ENCODE measurements at places on chromosomes 4 and X.

DNA sequence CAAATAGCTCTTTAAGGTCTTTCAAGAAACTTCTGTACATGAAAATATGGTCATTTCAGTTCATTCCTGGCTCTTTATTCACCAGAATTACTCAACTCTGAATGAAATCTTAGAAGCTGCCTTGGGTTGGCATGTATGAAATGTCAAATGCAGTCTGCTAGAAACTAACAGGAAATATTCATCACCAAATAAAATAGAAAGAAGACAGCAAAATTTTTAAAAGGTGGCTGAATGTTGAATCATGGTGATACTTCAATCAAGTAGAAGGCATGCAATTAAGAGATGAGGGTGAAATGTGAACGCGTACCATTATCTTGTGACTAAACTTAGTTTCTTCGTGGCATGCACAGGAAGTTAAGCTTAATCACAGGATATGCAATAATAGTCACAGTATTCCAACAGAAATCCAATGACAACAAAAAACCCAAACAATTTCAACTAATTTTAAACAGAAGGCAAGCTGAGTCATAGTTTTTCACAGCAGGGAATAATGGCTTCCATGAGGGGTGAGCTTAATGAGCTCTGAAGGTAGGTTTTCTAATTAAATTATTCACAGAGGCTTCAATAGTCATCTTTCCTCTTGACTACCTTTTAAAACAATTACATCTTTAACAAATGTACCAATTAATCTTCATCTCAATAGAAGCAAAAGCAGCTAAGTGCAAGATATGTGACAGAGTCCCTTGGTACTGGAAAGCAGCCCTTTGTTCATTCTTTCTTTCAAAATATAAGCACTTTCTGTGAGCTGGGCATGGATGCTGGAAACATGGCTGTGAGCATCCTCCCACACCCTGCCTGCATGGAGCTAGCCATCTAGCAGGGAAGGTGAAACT, 44.5 kb downstream of the SCFD2 start:
- DNase-seq = no peak

GRCh38 chr4:122712782-122713181, 19.7 kb upstream of the BBS12 start:
- DNase-seq = no peak

DNA sequence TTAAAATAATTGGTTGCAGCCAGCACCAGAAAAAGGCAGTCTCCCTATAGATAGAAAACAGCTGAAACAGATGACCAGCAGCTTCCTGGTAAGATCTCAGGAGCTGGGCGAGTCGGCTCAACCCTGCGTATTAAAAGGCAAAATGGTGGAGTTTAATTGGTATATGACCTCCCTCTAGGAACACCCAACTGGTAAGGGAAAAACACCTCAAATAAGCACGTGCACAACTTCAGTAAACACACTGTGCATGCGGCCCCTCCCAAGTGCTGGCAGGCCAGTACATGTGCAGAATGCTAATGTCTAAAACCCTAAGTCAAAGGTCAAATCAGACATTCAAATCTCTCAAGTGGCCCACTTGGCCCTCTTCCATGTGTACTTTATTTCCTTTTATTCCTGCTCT, 103.2 kb upstream of the PDE5A start:
- DNase-seq = no peak

DNA sequence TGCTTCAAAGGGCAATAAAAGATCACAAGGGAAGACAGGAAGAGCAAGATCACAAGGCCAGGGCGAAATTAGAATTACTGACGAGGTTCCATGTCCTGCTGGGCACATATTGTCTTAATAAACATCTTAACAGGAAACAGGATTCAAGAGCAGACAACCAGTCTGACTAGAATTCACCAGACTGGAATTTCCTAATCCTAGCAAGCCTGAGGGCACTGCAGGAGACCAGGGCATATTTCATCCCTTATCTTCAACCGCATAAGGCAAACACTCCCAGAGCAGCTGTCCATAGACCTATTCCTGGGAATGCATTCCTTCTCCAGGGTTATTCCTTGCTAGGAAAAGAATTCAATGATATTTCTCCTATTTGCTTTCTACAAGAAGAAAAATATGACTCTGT, 12.4 kb upstream of the TDO2 start:
- no peak for DNase-seq

GRCh38 chr4:45172636-45173035, 446.3 kb upstream of the GNPDA2 start:
- no peak for DNase-seq

DNA sequence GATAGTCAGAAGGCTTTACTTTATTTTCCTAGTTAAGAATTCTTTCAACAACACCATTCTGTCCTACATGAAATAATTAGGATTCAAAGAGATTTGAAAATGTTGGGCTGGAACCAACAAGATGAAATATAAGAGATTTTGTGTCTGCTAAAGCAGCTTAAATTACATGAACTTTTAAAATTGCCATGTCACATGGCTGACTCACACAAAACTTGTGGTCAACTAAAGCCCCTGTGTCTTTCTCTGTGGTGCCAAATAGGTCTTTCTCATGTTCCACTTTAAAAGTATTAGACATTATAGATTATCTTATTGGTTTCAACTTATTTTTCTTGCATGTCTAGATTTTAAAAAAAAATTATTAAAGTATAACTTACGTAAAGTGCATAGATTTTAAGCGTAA, 60.8 kb upstream of the FHL1 start:
- no peak for DNase-seq

DNA sequence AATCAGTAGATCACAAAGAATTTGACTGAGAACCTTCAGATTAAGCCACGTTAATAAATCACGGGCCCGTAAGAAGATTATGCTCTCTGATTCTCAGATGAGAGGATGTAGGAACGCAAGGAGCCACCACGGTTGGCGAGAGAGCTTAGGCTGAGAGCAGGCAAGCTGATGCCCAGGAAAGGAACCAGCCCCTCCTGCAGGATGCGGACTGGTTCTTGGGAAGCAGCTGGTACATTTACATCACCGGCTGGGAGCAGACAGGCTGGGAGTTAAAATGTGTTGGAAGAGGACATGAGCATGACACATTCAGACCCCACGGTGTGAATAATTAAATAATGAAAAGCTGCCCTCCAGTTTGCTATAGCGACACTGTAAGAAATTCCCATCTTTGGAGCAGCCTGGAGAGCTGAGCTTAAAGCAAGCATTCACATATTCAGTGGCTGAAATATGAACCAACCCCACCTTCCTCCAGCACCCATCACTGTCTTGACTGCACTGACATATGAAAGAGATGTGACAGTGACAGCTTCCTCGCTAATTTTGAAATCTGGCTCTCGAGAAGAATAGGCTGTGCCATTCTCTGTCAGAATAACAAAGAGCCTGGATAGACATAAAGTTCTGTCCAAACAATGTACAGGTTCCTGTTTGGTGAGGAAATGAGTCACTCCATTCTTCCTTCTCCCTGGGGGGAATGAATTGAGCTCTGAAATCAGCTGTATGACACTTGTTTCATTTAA, 33.1 kb downstream of the LNX1 start:
- DNase-seq = no peak

- peak; percentile 69 for DNase-seq
Measured at GRCh38 chr4:112231779-112232713, at the start of gene AP1AR. TSS of gene AP1AR (plus strand) at chr4:112231787. CDS start at chr4:112232092, 305 bp downstream.

DNA sequence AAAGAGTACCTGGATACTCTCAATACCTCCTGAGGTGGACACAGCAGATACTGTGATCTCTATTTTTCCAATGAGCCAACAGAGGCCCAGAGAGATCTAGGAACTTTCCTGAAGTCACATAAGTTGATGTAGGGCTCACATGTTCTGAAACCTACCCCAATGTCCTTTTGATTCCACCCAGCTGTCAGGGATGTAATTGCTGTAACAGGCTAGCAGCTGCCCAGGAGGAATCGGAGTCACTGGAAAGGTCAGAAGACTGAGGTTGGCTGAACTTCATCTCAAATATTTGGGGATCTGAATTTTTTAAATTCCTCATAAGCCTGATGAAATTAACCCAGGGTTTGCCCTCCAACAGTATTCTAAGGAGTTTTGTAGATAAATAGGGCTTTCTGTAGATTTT, 52.5 kb upstream of the PROM1 start:
- DNase-seq = no peak

- DNase-seq = no peak
Measured at GRCh38 chr4:95023110-95023509, 265.4 kb downstream of the BMPR1B start.

GRCh38 chrX:132022198-132022966, 720 bp upstream of the STK26 start:
- DNase-seq = no peak

DNA sequence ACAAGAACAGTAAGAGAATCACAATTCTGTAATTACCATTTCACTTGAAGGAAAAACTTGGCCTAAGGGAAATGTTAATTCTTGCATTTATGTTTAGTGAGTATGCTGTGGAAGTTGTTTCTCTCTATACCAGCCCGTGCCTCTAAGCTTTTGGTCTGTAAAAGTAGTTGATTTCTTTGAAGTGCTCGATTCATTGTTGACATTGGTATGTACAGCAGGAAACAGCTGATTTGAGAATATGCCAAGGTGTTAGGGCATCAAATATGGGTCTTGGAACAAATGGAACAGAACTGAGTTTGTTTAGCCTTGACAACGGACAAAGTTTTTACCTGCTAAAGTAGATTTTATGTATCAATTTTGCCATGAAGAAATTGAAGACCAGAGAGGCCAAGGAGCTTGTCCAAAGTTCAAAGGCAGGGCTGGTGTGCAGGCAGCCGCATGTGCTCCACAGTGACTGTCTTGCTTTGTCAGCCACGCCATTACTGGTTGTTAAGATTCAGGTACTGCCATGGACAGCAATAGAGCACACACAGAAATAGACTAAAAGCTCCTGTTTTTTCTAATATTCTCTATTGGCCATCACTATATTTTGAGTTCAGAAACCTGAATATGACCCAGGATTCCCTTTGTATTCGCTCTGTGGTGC, 75.5 kb upstream of the TLR3 start:
- DNase-seq = no peak

- no peak for DNase-seq
Measured at GRCh38 chr4:42703813-42704212, 46.9 kb upstream of the ATP8A1 start.

- DNase-seq = no peak
Measured at GRCh38 chr4:8652181-8653078, 59.9 kb downstream of the CPZ start.

GRCh38 chr4:723751-724530, 18.3 kb downstream of the PCGF3 start:
- no peak for DNase-seq

- DNase-seq = no peak
Measured at GRCh38 chr4:88208156-88208555, 49.7 kb upstream of the ABCG2 start.

- DNase-seq = no peak
Measured at GRCh38 chr4:8290701-8290970, 21.1 kb downstream of the HTRA3 start.

- DNase-seq = no peak
Measured at GRCh38 chr4:36870121-36870520, 374.4 kb upstream of the NWD2 start.

- DNase-seq = no peak
Measured at GRCh38 chr4:147009875-147010274, 64.2 kb upstream of the TTC29 start.

DNA sequence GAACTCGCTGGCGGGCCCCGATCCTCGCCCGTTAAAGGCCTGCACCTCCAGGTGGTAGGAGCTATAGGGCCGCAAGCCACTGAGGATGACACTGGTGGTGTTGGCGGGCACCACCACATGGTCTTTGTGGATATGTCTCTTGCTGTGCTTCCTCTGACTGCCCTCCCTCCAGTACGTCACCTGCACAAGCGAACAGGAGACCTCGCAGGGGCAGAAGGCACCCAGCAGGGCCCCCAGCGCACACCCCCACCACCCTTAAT, 20.7 kb downstream of the L1CAM start:
- no peak for DNase-seq

- no peak for DNase-seq
Measured at GRCh38 chrX:29043746-29044145, 456.5 kb downstream of the IL1RAPL1 start.

- DNase-seq = no peak
Measured at GRCh38 chr4:81694176-81694913, 222.6 kb upstream of the RASGEF1B start.

DNA sequence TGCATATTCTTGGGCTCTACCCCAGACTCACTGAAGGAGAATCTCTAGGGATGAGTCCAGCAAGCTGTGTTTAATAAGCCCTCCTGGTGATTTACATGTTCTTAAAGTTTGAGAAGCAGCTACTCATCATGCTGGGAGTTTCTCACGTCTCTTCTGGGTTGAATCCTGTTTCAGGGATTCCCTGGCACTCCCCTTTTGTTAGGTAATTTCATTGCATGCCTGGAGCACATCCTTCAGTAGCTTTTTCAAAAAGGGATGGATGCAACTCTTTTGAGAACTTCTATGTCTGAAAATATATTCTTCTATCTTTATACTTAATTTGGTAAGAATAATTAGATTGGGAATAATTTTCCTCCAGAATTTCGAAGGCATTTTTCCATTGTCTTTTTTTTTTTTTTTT, 4.4 kb downstream of the EVC start:
- DNase-seq = no peak

DNA sequence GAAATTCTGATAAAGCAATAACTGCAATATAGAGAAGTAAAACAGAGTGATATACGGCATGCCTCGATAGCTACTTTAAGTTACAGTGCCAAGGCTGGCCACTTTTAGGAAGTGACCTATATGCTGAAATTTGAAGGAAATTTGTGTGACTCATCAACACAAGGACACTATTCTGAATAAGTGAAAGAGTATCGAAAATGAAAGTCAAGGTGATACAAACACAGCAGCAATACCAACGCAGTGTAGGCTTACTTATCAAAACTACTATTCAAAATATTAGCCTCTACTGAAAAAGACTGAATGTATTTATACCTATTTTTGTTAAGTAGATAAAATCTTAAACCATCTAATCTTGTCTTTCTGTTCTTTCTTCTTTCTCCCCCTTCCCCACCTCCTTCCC, 459.9 kb upstream of the GNPDA2 start:
- DNase-seq = no peak

DNA sequence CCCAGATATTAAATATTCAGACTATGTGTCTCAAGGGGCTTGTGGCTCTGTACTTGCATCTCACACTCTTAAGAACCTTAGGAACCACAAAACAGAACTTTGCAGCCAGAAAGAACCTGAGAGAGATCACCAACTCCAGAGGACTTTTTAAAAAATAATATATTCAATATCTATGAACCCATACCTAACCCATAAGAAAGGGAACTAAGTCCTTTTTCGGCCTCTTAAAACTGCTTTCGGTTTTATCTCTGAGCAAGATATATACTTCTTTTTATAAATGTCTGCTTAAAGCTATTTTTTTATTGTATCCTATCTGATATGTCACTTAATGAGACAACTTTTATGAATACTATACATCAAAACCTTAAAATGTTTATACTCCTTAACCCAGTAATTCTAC, 10.9 kb downstream of the SMARCA1 start:
- DNase-seq = no peak

All from AML-193 (cell line).